Lung microvascular endothelial cell (primary cell): ENCODE measurements at places on chromosomes 5 and 9.

GRCh38 chr9:137945581-137945980 is 68.0 kb downstream of the CACNA1B start:
- DNase-seq, result no peak

DNA sequence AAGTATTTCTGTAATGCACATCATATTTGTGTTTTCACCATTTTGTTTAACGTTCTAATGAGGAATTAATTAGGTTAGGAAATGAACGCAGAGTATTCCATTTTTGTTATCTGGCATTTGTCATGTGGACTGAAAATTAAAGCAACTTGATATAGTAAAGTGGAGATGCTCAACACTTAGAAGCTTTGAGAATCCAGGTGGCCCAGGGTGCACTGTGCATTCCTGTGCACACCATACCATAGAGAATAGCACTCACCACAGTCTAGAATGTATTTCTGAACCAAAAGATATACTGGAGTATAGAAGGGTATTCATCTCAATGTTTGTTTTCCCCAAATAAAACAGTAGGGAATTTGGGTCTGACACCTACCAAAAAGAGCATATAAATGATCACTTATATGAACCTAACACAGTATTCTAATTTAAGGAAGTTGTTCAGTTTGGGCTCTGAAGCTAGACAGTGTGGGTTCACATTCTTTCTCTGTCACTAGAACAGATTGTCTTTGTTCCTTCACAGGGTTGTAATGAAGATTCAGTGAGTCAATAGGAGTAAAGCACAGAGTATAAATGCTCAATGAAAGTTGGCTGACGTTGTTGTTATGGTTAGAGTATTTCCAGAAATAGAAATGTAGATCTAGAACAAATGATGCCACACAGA is 125.6 kb upstream of the DMRT1 start:
- DNase-seq, result peak; percentile 33

- no peak for DNase-seq
Observed at GRCh38 chr5:133381041-133381440, 231.3 kb downstream of the FSTL4 start.

DNA sequence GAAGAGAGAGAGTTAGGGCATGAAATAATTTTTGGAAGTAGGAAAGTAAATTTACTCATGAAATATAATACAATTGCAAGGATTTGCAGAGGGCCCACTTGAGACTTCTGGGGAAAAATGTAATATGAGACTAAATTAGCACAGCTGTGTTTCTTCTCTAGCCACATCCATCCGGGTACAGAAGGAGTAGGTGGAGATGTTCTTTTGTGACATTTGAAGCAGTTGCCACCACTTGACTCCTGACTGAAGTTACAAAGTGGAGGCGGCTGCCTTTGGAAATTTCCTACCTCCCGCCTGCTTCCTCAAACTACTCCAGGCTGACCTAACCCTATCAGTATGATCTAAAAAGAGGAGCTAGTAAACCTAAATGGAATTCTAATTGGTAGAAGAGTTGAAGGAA is 58.1 kb upstream of the SHISAL2B start:
- DNase-seq, result no peak

GRCh38 chr5:122919969-122920368 is 74.6 kb downstream of the SNX24 start:
- DNase-seq, result no peak

DNA sequence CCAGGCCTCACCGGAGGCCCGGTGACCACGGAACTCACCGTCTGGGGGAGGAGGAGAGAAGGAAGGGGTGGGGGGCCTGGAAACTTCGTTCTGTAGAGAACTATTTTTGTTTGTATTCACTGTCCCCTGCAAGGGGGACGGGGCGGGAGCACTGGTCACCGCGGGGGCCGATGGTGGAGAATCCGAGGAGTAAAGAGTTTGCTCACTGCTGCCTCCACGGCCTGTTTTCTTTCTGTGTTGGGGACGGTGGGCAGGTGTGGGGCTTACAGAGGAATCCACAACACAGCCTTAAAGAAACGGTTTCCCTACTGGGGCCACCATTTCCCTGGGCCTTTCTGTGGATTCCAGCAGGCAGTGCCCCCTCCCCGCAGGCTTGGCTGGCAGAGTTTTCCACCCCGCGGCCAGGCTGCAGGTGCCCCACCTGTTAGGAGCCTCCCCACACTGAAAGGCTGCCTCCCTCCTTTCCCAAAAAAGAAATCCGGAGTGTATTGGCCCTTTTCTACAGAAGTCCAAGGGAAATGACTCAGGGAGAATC is 80.8 kb downstream of the NTNG2 start:
- DNase-seq, result no peak

DNA sequence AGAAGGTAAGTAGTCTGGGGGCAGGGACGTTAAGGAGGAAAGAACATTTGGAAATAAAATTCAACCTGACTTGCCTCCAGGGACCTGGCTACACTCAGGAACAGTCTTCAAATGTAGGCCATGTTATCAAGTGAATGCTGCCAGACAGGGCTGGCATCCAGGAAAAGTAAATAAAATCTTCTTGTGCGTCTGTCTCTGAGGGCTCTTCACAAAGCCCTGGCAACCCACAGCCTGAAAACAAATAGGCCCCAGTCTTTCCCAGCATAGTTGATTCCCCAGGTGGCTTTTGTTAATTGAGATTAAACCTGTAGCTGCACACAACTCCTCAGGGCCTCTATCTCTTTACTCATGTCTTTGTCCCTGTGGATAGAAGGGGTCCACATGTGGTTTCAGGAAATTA is 55.4 kb downstream of the STK32A start:
- DNase-seq, result no peak

- DNase-seq, result no peak
Observed at GRCh38 chr5:1190278-1190677, 11.1 kb upstream of the SLC6A19 start.

DNA sequence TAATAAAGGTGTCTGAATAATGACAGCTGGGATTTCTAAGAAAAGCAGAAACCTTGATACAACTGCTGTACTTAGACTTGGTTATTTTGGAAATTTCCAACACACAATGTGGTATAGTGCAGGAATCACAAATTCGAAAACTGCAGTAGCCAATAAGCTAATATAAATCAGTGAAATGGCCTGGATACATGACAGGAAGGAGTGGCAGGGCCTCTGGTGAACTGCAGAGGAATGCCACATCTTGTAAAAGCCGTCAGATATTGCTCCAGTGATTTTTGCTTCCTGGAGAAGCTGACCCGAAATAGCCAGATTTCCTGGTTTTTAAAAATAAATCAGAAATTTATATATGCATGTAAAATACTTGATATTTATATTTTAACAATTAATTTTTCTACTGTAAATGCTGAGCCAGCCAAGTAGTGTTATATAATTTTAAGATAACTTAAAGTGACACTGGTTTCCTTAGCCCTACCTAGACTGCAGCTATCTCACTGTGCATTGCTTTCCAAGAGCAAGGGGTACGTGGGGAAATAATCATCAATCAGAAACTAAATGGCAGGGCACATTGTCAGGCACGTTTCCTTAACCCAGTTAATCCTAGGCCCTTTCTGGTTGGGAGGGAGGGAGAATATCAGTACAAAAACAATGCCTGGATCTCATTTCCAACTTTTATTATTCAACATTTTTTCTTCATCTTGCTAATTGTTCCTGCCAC is 182.4 kb downstream of the RASEF start:
- no peak for DNase-seq
